ENCODE measurements at places on chromosomes 5 and 9.

GRCh38 chr5:86756839-86757238, 139.1 kb downstream of the COX7C start:
- DNase-seq = no peak

DNA sequence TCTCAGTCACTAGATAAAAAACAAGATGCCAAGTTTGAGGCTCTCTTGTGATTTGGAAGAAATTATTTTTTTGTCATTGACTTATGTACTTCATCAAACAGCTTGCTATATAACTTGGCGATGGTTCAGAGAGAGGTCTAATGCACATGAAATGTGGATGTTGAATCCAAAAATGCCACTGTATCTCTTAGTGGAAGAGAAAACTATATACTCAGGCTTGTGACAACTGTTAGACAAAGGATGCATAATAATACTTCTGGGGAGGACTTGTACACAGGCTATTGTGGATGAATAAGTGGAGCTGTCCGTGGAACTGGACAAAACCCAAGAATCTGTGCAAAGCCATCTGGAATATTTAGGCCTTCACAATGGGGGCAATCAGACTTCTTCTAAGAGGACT, 162.9 kb upstream of the NMUR2 start:
- DNase-seq = no peak

DNA sequence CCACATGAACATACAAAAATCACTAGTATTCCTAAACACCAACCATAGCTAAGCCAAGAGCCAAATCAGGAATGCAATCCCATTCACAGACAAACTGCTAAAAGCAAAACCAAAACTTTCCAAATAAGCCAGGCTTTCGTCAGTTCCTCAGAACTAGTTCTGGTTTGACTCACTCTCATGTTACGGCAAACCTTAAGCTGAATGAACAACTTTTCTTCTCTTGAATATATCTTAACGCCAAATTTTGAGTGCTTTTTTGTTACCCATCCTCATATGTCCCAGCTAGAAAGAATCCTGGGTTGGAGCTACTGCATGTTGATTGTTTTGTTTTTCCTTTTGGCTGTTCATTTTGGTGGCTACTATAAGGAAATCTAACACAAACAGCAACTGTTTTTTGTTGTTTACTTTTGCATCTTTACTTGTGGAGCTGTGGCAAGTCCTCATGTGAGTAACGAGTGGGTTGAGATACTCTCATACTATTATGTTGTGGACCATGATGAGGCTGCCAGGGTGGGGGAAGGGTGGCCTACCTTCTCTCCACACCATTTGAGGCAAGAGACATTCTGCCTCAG, at the start of gene PDCD1LG2:
Gene PDCD1LG2, plus strand, starts transcription at position 172 of the 572 bp plus-strand sequence. CDS start 12,016 bp downstream, outside the sequence.
- DNase-seq = peak; percentile 71

DNA sequence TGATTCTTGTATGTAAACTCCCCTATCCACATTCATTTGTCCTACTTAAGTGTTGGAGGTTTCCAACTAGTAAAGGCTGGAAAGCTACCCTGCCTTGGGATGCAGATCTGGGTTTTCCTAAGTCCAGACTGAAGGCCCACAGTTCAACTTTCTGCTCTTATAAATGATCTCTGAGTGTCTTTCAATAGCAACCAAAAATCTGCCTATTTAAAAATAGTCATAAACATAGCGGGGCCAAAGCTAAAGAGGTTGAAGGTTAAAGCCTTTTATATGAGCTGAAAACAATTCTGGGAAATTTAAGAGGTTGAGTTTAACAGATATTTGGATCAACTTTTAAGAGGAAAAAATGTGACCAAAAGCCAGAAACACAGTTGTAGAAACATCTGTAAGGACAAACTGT, 87.2 kb downstream of the NTRK2 start:
- DNase-seq = no peak

GRCh38 chr9:2286825-2287455, 271.8 kb downstream of the SMARCA2 start:
- DNase-seq = no peak

GRCh38 chr9:124707666-124708065, 63.4 kb downstream of the NR6A1 start:
- DNase-seq = no peak

Measured in stimulated activated CD8-positive, alpha-beta memory T cell treated with anti-CD3 and anti-CD28 coated beads, Interleukin-4, amount 100 ng/mL, for 48 hours (primary cell).